CD4-positive, alpha-beta T cell treated with Interleukin-2 at 100 ng/mL for 4 hours (primary cell): ENCODE measurements at places on chromosomes 1 and 21.

GRCh38 chr1:75503221-75503974, 107.5 kb downstream of the SLC44A5 start:
- no peak for DNase-seq

GRCh38 chr1:183058851-183059502, 35.8 kb downstream of the LAMC1 start:
- no peak for DNase-seq

- no peak for DNase-seq
Measured at GRCh38 chr1:67575861-67576260, 109.1 kb upstream of the GADD45A start.

DNA sequence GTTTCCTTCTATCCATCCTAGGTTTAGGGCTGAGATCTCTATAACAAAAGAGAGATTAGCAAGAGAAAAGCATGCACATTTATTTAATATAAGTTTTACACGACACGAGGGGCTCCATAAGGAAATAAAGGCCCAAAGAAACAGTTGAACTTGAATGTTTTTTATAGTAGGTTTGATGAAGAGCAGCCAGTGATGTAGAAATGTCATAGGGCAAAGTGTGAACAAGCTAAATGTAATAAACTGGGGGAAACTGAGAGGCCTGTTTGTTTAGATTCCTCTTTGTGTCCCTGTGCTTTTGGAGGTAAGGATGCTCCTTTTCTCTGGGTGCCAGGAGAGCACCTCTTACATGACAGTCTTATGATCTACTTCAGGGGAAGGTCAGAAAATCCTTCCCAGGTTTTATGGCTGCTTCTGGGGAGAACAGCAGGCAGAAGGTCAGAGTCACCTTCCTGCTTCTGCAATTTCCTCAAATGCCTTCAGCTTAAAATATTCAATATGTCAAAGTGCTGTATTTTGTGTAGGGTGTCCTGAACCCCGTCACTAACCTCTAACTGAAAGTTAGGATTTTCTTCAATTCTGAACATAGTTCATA, 9.5 kb upstream of the HORMAD1 start:
- no peak for DNase-seq

- DNase-seq: no peak
Measured at GRCh38 chr1:211281320-211282022, 22.3 kb downstream of the RCOR3 start.

- no peak for DNase-seq
Measured at GRCh38 chr1:210218047-210218446, 14.5 kb upstream of the SERTAD4 start.

GRCh38 chr1:232529747-232530146, 100.2 kb downstream of the SIPA1L2 start:
- DNase-seq: no peak
